Memory B cell (primary cell): ENCODE measurements at places on chromosomes 1 and 21.

- DNase-seq: no peak
These were observed 20.5 kb downstream of the MAPKAPK2 start for GRCh38 chr1:206705191-206705590.

GRCh38 chr21:45250914-45251634 is 36.6 kb downstream of the POFUT2 start:
- DNase-seq: no peak

DNA sequence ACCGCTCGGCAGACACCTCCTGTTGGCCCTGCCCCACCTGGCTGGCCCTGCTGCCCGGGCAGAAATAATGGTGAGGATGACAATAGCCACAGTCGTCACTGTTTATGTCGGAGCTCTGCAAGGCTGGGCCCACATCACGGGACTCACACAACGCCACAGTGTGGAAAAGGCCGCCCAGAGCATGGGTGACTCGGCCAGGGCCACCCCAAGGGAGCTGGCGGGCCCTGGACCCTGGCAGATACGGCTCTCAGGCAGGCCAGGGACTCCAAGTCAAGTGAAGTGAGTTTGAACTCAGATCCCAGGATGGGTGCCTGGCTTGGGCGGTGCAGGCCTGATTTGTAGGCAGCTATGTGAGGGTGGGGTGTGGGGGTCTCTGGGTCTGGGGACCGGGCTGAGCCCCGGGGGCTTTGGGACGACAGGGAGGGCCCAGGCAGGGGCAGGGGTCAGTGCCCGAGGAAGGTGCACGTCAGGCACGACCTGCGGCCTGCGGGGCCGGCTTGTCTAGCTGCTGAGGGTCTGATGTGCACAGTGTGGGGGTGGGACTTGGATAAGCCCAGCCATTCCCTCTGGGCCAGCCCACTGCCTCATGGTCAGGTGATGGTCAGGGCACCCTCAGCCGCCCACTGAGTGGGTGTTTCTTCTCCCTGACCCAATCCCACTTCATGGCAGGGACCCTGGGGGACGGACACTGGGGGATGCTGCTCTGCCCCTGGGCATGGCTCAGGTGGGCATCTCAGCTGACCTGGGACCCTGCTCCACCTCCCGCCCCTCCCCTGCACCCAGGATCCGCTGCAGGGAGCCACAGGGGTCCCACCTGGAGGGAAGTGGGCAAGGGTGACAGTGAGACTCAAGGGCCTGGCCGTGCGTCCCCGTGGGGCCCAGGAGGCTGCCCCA is 1.0 kb downstream of the RNF223 start:
- no peak for DNase-seq

GRCh38 chr1:156489935-156490293 is 10.7 kb downstream of the MEF2D start:
- DNase-seq: no peak

- no peak for DNase-seq
These were observed 15.6 kb downstream of the COL6A1 start for GRCh38 chr21:45997205-45997494.

- DNase-seq: no peak
These were observed 15.6 kb upstream of the ZMYM6 start for GRCh38 chr1:35047188-35047858.

DNA sequence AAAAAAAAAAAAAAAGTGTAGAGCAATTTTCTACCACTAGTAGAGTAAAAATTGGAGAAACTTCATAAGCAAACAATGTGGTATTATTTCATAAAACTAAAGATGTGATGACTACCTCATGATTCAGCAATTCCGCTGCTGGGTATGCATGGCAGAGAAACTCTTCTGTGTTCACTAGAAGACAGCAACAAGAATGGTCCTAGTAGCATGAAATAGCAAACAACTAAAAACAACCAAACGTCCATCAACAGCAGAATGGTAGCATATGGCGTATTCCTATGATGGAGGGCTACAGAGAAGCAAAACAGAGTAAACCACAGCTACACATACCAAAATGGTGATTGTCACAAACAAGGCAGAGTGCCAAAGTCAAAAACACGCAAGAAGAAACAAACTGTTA is 18.9 kb downstream of the HTR1D start:
- no peak for DNase-seq

DNA sequence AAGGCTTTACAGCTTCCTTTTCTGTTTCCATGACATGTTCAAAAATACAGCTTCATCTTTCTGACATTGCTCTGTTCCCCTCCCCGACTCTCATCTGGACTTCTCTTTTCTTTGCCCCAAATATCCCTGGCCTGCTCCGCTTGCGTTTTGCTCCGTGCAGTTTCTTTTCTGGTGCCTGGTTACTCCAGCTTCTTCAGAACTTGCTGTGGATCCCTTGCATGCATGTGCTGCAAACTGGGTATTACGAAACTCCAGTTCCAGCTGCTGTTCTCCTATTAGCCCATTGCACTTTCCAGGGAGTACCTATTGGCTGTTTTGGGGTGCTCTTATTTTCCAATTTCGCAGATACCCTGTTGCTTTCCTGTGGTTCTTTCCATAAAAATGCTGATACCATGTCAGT is 9.9 kb upstream of the NDC1 start:
- no peak for DNase-seq

- no peak for DNase-seq
These were observed 127.7 kb downstream of the DMRTA2 start for GRCh38 chr1:50295566-50295965.

DNA sequence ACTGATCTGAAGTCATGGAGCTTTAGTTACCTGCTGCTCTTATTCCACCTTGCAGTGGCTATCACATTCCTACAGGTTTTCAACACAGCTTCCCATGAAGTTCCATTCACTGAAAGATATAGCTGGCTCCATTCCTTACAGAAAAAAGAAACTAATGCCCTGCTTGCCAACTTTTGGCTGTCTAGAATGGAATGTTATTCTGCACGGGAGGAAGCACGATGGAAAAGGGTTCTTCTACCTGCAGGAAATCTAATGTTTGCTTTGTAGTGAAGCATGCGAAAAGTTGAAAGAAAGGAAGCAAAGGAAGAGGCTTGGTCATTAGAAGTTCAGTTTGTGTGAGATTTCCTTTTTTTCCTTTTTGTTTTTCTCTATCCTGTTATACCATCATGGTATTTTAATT is 32.6 kb downstream of the GIPC2 start:
- DNase-seq: no peak

- no peak for DNase-seq
These were observed 59.2 kb downstream of the SAMSN1 start for GRCh38 chr21:14486869-14487268.

DNA sequence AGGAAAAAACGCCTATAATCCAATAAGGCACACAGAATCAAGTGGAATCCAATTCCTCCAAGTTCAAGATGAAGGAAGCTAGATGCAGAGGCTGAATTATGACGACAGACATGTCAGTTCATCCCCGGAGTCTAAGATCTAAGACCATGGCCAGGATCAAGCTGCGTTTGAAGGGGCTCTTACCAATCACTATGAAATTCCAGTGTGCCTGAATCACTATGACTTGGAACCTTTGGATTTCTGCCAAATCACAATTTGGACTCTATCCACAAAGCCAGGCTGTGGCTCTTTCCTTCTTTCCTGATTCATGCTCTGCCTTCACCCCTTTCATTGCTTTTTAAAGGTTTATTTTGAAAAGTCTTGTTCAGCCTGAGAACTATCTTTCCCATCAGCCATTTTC is 17.1 kb downstream of the OLIG2 start:
- DNase-seq: no peak

GRCh38 chr1:51287966-51288365 is 42.4 kb downstream of the TTC39A start:
- no peak for DNase-seq

DNA sequence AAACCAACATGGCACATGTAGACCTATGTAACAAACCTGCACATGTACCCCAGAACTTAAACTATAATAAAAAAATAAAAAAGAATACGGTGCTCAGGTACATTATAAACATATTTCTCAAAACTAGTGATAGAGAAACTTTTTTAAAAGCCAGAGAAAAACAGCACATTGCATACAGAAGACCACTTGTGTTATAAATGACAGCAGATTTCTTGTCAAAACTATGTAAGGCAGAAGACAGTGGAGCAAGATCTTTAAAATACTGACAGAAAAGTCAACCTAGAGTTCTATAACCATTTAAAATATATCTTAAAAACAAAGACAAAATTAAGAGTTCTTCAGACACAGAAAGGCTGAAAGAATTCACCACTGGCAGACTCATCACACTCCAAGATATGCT is 144.7 kb downstream of the NEGR1 start:
- DNase-seq: no peak

DNA sequence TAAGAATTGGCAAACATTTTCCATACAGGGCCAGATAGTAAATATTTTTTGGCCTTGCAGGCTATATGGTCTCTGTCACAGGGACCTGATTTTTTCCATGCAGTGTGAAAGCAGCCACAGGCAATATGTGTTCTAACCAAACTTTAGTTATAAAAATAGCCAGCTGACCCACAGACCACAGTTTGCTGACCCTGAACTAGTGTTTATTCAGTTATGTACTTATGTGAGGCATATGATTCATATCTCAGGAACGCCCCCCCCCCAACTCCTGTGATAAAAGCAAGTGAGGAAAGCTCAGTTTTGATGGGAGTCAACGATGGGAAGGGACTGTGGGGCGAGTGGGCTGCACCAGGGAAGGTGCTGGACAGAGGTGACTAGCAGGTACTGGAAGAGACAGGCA is 80.1 kb downstream of the HMGB4 start:
- DNase-seq: no peak

GRCh38 chr1:224749916-224750315 is 133.8 kb downstream of the CNIH3 start:
- no peak for DNase-seq

DNA sequence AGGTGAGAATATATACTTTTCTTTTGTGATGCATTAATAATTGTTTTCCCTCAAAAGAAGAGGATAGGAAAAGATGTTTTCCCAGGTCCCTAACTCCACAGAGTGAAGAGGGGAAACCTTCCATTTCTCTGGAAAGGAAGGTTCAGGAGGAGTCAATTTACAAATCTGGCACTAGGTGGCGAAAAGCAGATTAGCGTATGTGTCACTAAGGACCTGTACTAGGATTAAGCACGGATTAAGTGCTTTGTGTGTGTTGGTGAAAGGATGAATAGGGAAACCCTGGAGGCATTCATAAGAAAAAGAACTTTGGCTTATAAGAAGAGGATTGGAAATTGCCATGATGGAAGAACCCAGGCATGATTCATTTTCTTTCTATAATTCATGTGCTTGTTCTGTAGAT is 410.1 kb upstream of the PLXNA2 start:
- no peak for DNase-seq

DNA sequence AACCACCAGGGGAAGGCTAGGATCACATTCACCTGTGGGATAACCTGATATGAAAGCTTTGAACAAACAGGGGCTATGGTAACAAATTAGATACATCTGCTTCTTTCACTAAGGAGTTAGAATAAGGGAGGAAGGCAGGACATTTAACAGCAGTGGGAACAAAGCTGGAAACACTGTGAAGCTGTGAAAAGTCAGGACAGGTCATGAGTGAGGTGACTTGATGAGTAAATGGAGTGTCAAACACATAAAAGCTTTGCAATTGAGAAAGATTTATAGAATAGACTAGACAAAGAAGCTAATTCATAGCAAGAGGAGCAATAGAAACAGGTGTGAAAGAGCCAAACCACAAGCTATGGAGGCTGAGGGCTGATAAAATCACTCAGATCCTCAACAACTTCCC is 110.0 kb downstream of the ASTN1 start:
- DNase-seq: no peak

GRCh38 chr1:27154469-27154990 is 395 bp downstream of the SLC9A1 start:
- DNase-seq: no peak

GRCh38 chr1:54816951-54817350 is 15.8 kb upstream of the TTC22 start:
- no peak for DNase-seq

- DNase-seq: no peak
These were observed 321.0 kb downstream of the TM2D1 start for GRCh38 chr1:61403679-61404596.

DNA sequence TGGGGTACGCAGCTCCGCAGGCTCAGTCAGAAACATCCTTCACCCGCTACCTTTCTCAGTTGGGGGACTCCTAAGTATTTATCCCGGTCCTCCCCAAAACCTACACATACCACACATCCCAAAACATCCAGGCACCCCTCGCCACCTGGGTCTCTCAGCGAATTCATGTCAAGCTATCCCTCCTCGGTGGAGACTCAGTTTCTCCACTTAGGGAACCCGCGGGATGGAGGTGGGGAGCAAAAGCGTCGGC is 1.3 kb upstream of the ZBTB7B start:
- no peak for DNase-seq

DNA sequence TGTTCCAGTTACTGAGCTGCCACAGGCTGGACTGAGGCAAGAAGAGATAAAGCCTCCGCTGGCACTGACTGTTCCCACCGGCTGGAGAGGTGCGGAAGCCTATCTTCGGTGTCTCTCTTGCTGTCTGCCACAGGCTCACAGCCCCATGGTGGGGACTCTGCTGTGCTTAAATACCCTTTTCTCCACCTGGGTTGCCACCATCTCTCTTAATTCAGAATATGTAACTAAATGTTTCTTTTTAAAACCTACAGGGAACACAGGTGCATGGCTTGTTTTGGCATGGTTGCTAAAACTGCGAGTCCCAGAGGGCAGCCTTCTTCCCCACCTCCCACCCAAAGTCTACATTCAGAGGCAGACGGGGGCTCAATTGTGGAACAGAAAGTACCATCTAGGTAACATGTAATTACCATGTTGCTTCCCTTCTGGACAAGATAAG is 8.1 kb upstream of the LBR start:
- DNase-seq: no peak

DNA sequence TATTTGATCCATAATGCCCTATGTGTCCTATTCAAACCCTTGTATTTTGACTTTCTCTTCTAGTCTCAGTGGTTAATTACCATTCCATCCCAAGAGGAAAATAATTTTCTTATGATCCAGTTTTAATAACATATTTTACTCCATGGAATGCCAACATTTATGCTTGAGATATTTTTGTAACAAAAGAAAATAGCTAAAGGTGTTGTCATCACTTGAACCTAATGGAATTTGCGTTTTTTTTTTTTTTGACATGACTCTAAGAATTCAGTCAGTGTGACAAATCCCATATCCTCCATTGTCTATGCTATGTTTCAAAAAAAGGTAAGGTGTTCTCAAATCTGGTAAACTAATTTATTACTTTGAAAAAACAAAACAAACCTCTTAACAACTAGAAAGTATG is 324.1 kb upstream of the ADAMTS5 start:
- DNase-seq: no peak

- no peak for DNase-seq
These were observed 4.0 kb upstream of the MEX3A start for GRCh38 chr1:156086256-156086662.

DNA sequence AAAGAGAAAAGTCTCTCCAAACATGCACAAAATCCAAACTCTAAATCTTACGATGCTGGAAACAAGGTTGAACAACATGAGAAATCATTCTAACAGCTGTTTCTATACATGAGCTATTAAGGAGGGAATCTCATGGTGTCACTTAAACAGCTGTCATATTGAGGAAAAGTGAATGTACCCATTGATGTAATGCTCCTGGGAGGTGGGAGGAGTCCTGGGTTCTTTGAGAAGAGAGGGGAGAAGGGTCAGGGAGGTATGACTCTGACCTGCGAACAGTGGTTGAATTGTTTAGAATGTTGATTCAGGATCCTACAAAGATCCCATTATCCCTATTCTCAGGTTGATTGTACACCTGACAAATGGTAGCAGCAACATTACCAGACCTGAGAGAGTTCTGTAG is 49.3 kb downstream of the ZC3H11B start:
- no peak for DNase-seq
